Neural crest cell (in vitro differentiated cells): ENCODE measurements at places on chromosomes 1 and 21.

DNA sequence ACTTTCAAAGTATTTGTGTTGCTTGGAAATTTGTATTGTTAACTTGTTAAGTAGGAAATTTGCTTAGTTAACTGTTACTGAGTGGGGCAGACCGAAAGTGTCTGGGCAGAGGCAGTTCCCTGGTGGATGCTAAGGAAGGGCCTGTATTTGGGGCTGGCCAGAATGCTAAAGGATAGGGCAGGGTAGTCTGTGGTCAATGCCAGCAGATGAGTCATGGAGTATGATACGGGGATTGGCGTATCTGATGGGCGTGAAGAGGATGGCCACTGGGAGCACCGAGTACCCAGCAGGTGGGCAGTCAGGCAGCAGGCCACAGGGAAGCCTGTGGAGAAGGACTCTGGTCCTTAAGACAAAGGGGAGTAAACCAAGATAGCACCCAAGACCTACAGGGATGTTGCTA is 46.6 kb upstream of the SCAF4 start:
- no peak for DNase-seq

GRCh38 chr1:68229650-68230483 is 2.5 kb downstream of the WLS start:
- DNase-seq = no peak

DNA sequence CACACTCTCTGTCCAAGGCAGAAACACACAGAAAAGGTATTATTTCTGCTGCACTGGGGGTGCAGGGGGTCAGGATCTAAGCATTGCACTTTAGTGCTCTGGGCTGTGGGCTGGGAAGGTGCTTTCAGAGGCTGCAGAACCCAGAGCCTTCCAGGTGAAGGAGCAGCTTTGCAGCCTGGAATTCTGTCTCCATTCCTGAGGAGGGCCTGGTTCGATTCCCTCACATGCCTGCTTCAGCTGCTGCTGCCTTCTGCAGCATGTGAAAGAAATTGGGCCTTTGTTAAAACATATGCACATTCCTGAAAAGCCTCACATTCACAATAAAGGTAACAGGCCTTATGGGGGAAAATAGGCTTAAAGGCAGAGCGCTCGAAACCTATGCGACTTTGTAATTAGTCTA is 35.9 kb downstream of the VTCN1 start:
- no peak for DNase-seq

DNA sequence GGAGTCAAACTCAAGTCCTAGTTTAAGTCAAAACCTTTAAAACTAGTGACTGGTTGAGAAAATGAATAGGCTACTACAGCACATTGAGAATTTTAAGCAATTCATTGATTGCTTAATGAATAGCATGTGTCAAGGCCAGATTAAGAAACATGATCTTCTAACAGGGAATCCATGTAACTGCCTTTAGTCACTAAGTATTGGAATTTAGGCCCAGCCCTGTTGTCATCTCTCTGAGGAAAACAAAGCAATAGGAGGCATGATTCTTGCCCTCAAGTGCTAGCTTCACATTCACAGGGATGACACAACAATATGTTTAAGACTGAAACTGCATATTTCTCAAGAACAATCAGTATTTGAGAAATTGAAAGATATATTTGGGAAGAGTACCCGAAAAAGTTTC is 70.0 kb upstream of the PTGS2 start:
- DNase-seq = no peak

DNA sequence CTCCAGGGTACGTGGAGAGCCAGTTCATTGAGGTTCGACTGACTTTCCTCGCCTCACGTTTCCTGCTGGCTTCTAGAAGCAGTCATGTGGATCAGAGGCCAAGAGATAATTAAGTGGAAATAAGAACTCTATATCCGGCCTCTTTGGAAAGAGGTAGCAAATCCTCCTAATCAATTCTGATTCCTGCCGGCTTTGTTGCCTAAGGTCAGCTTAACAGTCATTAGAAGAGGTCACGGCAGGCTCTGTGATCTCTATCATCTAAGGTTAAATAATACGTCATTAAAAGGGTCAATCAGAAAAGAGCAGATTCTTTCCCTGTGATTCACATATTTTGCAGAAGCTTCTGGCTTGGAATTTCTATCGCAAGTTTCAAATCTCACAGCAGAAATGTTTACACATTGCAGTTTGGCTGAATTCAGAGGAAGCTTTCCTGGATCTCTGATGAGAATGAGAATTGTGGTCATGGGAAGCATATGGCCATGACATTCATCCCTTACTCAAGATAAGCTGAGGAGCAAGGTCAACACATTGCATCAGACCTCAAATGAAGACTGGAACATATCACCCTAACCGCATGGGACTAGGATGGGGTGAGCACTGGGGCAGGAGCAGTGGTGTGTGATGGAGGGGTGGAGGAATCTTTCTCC is 189.4 kb downstream of the PBX1 start:
- no peak for DNase-seq

DNA sequence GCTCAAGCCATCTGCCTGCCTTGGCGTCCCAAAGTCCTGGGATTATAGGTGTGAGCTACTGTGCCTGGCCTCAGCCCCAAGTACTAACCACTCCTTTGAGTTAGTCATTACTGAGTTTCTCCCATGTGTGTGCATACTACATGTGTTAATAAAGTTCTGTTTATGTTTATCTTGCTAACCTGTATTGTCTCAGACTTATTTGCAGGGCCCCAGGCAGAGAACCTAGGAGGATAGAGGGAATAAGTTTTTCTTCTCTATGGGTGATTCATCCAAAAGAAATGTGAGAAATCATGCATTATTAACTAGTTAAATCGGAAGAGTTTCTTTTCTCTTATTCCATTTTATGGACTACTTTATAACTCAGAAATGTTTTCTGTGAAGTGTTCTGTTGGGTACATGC is 203.9 kb upstream of the CACYBP start:
- DNase-seq = no peak

DNA sequence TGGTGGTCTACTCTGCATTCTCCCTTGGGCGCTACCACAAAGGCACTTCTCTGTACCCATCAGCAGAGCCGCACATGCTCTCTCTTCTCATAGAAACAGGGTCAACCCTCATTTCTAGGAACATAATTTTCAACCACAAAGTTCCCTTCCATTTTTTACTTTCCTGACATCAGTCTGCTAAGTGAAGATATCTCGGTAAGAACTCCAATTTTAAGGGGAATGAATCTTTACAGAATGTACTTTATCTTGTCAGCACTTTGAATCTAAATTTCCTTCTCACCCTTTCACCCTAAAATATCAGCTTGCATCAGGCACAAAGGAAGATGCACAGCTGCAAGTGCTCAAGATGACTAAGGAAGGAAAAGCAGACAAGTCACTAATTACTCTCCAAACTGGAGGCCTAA is 545.9 kb downstream of the SMYD3 start:
- no peak for DNase-seq

GRCh38 chr1:8825985-8826481 is 8.6 kb upstream of the RERE start:
- no peak for DNase-seq

DNA sequence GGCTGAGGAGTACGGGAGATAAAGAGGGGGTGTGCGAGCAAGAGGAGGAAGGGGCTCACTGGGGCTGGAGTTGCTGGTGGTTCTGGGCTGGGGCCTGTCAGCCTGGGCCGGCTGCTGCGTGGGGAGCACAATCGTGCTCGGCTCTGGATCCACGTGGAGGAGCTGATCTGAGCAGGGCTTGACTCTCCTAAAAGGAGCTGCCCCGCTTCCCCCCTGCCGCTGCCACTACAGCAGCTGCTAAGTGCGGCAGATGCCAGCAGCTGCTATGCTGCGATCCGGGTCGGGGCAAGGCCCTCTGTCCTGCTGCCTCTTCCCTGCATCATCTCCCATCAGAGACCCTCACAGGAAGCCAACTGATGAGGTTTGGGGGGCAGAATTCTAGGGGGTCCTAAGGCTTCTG is 165.9 kb downstream of the PCBP3 start:
- DNase-seq = no peak

DNA sequence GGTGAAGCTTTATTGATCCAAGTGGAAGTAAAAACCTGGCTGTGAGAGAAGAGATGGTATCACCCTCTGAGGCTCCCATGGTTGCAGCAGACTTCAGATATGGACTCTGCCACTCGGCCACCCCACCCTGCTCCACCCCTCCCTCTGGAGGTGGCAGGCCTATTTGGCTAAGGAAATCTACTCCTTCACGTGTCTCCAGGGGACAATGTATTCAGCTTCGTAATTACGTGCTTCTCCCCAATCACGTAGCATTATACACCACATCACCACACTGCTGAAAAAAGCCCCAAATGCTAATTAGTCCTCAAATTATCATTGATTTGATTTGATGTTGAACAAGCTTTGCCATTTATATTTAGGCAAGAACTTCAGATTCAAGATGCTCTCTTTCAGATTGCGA is 220.7 kb downstream of the OMA1 start:
- no peak for DNase-seq

- DNase-seq = no peak
These were observed 29.3 kb downstream of the NUP133 start for GRCh38 chr1:229478852-229479251.

GRCh38 chr1:17617787-17618557 is 78.5 kb downstream of the ARHGEF10L start:
- DNase-seq = no peak

DNA sequence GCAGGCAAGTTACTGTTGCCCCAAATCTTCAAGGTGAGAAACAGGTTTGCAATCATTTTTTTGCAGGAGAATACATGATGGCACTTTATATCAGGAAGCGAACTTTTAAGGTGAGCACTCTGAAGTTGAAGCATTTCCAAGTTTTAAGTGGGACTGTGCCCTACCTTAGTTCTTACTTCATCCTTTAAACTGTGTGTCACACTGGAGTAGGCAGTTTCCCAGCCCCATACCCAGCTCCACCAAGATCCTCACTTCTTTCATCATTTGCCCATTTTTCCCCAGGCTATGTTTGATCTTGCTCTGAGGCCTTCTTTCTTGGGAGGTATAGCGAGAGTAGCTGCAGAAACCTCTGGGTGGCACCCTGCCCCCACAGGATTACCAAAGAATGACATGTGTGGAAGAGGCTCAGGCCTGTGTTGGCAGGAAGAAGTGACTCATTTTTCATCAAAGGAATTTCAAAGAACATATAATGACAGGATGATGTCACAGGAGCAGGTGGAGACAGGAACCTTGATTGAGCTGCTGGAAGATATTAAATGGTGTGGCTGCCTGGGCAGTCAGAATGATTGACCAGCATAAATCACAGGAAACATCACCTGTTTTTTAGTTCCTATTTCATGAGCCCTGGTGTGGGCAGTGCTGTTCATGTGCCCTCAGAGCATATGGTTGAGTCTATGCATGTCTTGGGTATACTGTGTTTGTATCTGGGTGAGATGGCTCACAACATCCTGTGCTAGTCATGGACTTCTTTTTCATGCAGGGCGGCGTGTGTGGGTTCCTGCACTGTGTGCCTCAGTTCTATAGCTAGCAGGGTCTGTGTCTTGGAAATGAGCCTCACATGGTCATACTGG is 20.8 kb upstream of the MACF1 start:
- no peak for DNase-seq
